ENCODE measurements at places on chromosomes 5 and 9.

- DNase-seq = no peak
These were observed 681 bp upstream of the ETF1 start for GRCh38 chr5:138543730-138544104.

- DNase-seq = no peak
These were observed 41.4 kb upstream of the DAB2IP start for GRCh38 chr9:121609822-121610637.

DNA sequence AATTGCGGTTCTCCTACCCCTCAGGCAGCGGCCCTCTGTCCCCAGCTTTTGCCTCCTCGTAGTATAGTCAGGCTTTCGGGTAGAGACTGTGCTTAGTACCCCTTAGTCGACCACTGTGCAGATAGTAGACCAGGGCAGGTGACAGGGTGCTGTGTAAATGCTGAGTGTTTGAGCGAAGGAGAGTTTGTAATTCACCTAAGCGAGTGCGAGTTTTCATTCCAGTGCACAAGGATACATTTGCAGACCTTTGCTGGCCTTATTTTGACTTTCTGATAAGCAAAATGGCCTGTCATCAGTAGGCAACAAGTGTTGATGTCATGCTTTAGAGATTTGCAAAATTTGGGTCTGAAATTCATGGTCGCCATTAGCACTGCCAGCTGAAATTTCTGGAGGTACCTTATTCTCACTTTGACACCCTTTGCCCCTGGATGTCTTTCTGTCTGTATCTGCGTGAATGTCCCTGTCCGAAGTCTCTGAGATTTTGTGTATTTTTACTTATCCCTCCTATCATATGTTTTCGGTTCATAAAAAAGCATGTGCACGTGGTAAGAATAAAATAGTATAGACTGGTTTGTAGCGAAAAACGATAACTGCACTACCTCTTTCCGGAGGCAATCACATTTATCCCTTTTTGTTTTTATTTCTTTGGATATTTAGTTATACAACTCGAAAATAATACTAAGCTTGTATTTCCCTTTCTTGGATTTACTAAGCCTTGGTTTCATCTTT, 1.9 kb downstream of the LMNB1 start:
- DNase-seq = no peak

GRCh38 chr9:121935739-121936138, 157.4 kb downstream of the TTLL11 start:
- no peak for DNase-seq

- no peak for DNase-seq
These were observed 180.4 kb downstream of the MLLT3 start for GRCh38 chr9:20441711-20442423.
